ENCODE measurements at places on chromosomes 3 and 15. TPM values are rescaled to one million over a fixed set of nuclear protein-coding genes. Genes with fewer than 3 reads are reported as not detected.

GRCh38 chr3:52245322-52246263 is at the start of gene PPM1M:
TSS of gene PPM1M (plus strand) at chr3:52245759. CDS start at chr3:52245825, 66 bp downstream.
- peak; percentile 72 for DNase-seq

DNA sequence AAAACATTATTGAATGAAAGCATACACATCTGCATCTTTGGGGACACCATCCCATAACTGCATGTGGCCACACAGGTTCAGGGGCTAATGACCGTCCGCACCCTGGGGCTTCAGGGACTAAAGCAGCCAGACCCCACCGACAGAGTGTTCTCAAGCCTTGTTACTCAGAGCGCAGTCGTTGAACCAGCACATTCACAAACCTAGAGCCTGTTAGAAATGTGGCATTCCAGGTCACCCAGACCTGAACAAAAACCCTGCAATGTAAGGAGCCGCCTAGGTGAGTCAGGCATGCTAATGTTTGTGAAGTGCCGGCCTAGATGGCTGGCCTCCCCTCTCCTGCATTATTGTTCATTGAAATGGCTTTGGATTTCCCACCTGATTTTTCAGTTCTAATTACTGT is 52.3 kb upstream of the HACD2 start:
- DNase-seq = no peak

- no peak for DNase-seq
These were observed 12.6 kb downstream of the PDHB start for GRCh38 chr3:58421004-58421403.

Gene GOLGA8Q
- 1.4 TPM for polyA plus RNA-seq

Gene GP9
- polyA plus RNA-seq = 0.18 TPM

- DNase-seq = no peak
These were observed 32.3 kb downstream of the PARP16 start for GRCh38 chr15:65254356-65254755.

Gene DLEC1
- polyA plus RNA-seq = 1.2 TPM

Gene PCBP4
- polyA plus RNA-seq = 48.8 TPM

GRCh38 chr3:126971891-126972351 is 11.0 kb upstream of the PLXNA1 start:
- DNase-seq = no peak

- no peak for DNase-seq
These were observed 370.7 kb upstream of the SGO1 start for GRCh38 chr3:20556661-20557060.

GRCh38 chr3:121997372-121997771 is 24.7 kb downstream of the ILDR1 start:
- DNase-seq = no peak

- no peak for DNase-seq
These were observed 85.9 kb upstream of the FNDC3B start for GRCh38 chr3:171953301-171954022.
